Stimulated activated naive B cell treated with anti-CD40 and anti-IgM and Interleukin-4, amounts not matched to agents 10 μg/mL and 1 μg/mL and 100 μg/mL, for 72 hours (primary cell): ENCODE measurements at places on chromosomes 11 and 22.
A peak's percentile ranks its signal among the peaks of the same experiment; 100 is the strongest.

DNA sequence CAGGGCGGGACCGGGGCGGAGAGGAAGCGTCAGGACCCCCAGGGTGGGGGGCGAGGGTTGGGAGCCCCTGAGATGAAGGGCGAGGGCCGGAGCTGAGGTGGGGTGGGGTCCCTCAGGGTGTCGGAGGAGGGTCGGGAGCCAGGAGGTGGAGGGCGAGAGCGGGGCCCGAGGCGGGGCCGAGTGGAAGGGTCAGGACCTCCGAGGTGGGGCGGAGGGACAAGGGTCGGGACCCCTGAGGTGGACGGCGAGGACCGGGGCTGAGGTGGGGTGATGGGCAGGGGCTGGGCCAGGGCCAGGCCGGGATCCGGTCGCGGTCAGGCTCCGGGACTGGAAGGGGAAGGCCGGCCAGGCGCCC lies 409 bp downstream of the SMC1B start:
- no peak overlapping the region for H3K4me3 ChIP-seq
- H3K4me1 ChIP-seq: peaks cover 3% of the 10 kb centered on the region
- DNase-seq: no peak
- peaks cover 19% of the 10 kb centered on the region for H3K27me3 ChIP-seq
- no peak overlapping the region for H3K27ac ChIP-seq
- no peaks in the 10 kb centered on the region for H3K36me3 ChIP-seq

DNA sequence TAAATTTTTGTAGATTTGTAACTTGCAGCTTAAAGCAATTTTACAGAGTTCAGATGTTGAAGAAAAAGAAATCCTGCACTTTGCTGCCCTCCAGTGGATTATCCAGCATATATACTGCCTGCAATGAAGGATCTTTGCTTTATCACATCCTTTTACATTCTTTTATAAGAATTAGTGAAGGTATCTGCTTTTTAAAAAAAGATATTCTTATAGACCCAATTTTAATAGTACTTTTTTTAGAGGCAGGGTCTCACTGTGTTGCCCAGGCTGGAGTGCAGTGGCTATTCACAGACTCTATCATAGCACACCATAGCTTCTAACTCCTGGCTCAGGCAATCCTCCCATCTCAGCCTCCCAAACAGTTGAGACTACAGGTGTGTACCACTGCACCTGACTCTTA lies 60.7 kb downstream of the TTC17 start:
- H3K4me1 ChIP-seq: no peaks in the 10 kb centered on the region
- H3K27ac ChIP-seq: no peak overlapping the region
- no peaks in the 10 kb centered on the region for H3K27me3 ChIP-seq
- DNase-seq: no peak

DNA sequence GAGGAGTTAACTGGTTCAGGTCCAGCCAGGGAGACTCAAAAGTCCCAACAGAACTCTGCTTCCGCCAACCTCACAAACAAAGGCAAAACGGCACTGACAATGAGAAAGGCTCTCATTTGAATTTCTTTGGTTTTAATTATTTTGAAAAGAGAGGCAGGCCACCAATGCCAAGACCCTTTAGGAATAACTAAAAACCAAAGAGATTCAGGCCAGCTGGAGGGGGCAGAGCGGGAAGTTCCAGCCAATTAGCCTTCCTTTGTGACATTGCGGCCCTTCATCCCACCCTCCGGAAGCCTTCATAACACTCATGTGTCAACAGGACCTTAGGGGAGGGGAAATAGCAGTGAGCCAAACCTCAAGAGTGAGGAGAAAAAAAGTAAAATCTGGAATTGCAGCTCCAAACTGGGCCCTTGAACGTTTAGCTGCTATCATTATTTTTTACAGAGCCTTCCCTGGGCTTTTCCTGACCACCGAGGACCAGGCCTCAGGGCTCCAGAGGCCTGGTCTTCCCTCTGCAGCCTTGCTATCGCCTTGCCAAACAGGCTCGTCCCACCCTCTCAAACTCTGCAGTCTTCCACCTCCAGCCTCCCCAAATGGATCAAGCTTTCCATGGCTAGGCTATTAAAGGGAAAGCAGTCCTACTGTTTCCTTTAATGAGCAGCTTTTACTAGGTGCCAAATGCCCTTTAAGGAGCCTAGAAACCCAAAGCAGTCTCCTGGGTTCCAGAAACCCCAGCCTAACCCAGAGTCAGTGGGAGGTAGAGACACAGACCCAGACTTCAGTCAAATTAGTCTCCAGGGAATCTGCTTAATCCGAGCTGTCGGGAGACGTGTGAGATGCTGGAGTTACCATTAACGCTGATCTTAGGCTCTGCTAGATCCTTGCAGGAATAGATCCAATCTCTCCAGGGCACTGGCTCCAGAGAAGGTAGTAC lies 114.2 kb downstream of the CCDC34 start:
- H3K36me3 ChIP-seq: no peaks in the 10 kb centered on the region
- no peaks in the 10 kb centered on the region for H3K4me1 ChIP-seq
- no peak for DNase-seq

GRCh38 chr22:43526117-43526655 lies 114.4 kb downstream of the MPPED1 start:
- peaks cover 38% of the 10 kb centered on the region for H3K27me3 ChIP-seq
- no peak for DNase-seq
- no peaks in the 10 kb centered on the region for H3K36me3 ChIP-seq
- H3K27ac ChIP-seq: no peak overlapping the region
- no peaks in the 10 kb centered on the region for H3K4me1 ChIP-seq

- DNase-seq: peak; percentile 38
- no peak overlapping the region for H3K27ac ChIP-seq
- H3K4me1 ChIP-seq: peaks cover 8% of the 10 kb centered on the region
- H3K27me3 ChIP-seq: no peaks in the 10 kb centered on the region
- H3K36me3 ChIP-seq: peaks cover 40% of the 10 kb centered on the region
These were observed 8.6 kb downstream of the MRPL11 start for GRCh38 chr11:66429983-66430602.

- H3K4me1 ChIP-seq: peaks cover 20% of the 10 kb centered on the region
- no peak overlapping the region for H3K27ac ChIP-seq
- peaks cover 1% of the 10 kb centered on the region for H3K36me3 ChIP-seq
- H3K27me3 ChIP-seq: peaks cover 6% of the 10 kb centered on the region
- no peak for DNase-seq
These were observed 5.2 kb downstream of the LMNTD2 start for GRCh38 chr11:555227-555779.

- no peak overlapping the region for H3K4me3 ChIP-seq
- H3K27me3 ChIP-seq: peaks cover 30% of the 10 kb centered on the region
- peaks cover 10% of the 10 kb centered on the region for H3K36me3 ChIP-seq
- no peak overlapping the region for H3K27ac ChIP-seq
These were observed 11.9 kb upstream of the PKP3 start for GRCh38 chr11:382081-382629.

- no peaks in the 10 kb centered on the region for H3K36me3 ChIP-seq
- H3K27me3 ChIP-seq: peaks cover 78% of the 10 kb centered on the region
- H3K4me3 ChIP-seq: no peak overlapping the region
- no peak overlapping the region for H3K27ac ChIP-seq
- DNase-seq: no peak
These were observed 16.3 kb downstream of the DUSP8 start for GRCh38 chr11:1555713-1556153.

DNA sequence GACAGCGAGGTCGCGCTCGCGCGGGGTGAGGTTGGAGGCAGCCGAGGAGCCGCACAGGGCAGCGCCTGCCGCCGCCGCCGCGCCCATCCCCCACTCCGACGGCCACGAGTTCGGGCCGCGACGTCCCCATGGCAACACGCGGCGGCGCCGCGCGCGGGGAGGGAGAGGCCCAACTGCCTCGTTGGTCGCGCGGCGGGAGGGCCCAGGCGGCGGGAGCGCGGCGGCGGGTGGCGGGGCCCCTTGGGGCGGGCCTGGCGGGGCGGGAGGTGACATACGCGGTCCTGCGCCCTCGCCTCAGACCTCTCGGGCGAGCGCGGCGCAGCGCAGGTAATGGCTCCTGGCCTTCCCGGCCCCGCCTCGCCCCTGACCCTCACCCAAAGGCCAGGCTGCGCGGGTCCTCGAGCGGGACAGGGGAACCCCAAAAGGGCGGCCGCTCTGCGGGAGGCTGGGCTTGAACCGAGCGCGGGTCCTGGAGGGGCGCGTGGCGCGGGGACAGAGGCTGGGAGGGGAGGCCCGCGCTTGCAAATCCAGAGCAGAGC lies at the start of gene DEUP1:
DEUP1 (plus strand) TSS at position 297 of the 539 bp plus-strand sequence. CDS start 1,518 bp downstream, outside the sequence.
- H3K36me3 ChIP-seq: no peaks in the 10 kb centered on the region
- no peak for DNase-seq
- no peak within 1 kb of the TSS for H3K27ac ChIP-seq
- H3K4me3 ChIP-seq: peak within 1 kb of the TSS; percentile 36

DNA sequence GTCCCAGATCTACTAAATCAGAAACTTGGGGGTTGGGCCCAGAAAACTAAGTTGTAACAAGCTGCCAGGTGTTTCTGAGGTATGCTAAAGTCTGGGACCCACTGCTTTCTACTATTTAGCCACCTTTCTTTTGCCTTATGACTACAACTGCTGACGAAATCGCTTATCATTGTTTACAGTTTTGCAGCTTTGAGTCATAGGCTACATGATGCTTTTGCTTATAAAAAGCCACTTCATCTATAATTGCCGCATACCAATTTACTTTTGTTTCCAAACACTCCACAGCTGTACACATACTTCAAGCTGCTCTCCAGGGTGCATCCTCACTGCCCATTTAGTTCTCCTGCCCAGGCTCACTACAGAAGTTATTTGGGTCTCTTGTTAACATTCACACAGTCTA lies 144.7 kb downstream of the ENTHD1 start:
- H3K4me3 ChIP-seq: no peak overlapping the region
- peaks cover 14% of the 10 kb centered on the region for H3K4me1 ChIP-seq
- H3K36me3 ChIP-seq: no peaks in the 10 kb centered on the region
- DNase-seq: no peak

DNA sequence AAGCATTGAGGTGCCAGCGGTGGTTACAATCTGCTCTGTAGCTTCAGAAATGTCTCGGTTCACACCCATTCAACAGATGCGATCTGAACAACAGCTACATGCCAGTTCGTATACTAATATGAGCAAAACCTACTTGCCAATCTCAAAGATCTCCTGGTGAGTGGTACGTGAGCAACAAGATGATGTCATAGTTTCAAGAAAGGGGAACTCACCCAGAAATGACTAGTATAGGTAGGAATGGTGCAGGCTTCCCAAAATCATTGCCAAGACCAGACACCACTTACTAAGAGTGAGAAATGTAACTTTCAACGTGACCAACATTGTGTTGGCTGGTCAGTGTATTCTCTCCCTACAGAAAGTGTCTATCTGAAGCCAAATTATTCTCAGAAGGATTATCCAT lies 31.1 kb downstream of the OR6Q1 start:
- H3K27ac ChIP-seq: no peak overlapping the region
- H3K4me1 ChIP-seq: no peaks in the 10 kb centered on the region
- no peak overlapping the region for H3K4me3 ChIP-seq
- H3K36me3 ChIP-seq: no peaks in the 10 kb centered on the region
- H3K27me3 ChIP-seq: peaks cover 6% of the 10 kb centered on the region
